ENCODE measurements at places on chromosomes 3 and 15. TPM values are rescaled to one million over a fixed set of nuclear protein-coding genes. Genes with fewer than 3 reads are reported as not detected.

The IL20RB gene
- polyA plus RNA-seq, result 1.3 TPM

The LRTM1 gene
- not detected for polyA plus RNA-seq

The MYH15 gene
- 0.41 TPM for polyA plus RNA-seq

The PPP1R14D gene
- 0.23 TPM for polyA plus RNA-seq

The LRRC3B gene
- 4.6 TPM for polyA plus RNA-seq

GRCh38 chr3:121690777-121691405, 30.2 kb upstream of the HCLS1 start:
- no peak for DNase-seq

DNA sequence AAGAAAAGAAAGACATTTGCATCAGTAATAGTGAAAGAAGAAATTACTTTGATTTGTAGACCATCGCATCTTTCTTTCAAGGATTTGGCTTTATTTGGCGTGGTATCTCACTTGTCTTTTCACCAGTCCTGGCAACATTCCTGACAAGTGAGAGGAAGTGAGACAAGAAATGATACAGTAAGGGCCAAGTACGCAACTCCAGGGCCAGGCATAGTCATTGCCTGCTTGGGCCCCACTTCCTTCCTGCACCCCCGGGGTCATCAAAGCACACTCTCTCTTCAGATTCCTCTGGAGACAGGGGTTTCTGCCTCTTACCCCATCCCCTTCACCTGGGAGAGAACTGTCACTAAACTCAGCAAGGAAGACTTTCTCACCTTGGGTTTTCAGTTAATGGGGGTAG, 55.1 kb downstream of the CD47 start:
- DNase-seq, result no peak

DNA sequence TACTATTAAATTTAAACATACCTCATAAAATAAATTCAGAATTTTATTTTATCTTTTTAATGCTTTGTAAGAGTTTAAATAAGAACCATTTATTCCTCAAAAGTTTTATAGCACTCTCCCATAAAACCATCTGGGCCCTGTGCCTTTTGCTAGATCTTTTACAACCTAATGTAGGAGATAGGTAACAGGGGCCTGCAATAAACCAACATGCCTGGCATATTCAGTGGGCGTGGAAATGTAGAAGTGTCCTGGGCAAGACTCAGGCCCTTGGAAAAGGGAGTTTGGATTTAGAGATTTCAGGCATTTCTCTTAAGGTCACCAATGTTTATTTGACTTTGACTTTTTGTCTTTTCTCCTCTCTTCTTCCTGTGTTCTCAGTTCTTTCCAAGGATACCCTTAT, 46.4 kb downstream of the POMGNT2 start:
- no peak for DNase-seq

DNA sequence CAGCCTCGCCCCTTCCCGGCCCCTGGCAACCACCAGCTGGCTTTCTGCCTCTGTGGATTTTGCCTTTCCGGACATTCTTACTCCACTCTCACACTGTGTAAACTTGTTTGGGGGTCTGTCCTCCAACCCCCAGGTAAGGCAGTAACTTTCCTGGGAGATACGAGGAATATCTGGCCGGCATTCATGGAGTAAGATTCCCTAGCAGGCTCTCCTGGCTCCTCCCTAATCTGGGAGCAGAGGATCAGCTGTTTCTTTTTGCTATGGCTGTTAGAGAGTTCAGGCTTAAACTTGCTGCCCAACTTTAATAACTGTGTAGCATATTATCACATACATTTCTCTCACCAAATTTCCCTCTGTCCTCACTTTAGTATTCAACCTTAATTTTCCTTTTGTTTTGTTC, 64.3 kb downstream of the IGF2BP2 start:
- DNase-seq, result no peak

GRCh38 chr3:8736436-8736835, 2.8 kb downstream of the CAV3 start:
- DNase-seq, result no peak

All from left lung (tissue), 14 donors.